ENCODE measurements at places on chromosomes 2 and 18.
A peak's percentile ranks its signal among the peaks of the same experiment; 100 is the strongest.

DNA sequence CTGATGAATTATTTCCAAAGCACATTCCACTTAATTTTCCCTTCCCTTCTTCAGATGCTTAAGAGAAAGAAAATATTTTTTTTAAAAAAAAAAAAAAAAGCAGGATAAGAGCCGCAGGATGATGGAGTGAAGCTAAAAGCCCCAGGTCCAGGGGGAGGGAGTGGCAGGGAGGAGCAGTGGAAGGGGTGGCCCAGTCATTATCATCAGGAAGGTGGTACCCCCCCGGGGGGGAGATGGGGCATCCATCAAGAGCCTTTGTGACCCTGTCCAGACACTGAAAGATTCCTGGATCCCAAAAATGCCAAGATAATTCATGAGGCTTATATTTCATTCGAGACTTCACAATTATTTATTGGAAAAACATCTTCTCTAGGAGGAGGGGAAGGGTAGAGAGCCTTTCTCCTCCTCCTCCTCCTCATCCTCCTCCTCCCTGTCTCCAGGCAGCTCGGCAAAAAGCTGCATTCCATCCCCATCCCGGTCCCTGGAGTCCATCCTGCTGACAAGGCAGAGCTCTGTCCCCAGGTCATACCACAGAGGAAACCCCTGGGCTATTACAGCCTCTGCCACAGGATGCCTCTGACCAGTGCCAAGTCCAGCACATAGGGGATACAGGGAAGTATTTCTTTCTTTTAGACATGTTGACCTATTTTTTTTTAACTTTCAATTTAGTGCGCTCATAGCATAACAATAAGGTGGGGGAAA, 125.3 kb downstream of the TWIST2 start:
- peak; percentile 69 for DNase-seq

GRCh38 chr2:135257383-135258090, 205.4 kb downstream of the RAB3GAP1 start:
- DNase-seq: no peak

DNA sequence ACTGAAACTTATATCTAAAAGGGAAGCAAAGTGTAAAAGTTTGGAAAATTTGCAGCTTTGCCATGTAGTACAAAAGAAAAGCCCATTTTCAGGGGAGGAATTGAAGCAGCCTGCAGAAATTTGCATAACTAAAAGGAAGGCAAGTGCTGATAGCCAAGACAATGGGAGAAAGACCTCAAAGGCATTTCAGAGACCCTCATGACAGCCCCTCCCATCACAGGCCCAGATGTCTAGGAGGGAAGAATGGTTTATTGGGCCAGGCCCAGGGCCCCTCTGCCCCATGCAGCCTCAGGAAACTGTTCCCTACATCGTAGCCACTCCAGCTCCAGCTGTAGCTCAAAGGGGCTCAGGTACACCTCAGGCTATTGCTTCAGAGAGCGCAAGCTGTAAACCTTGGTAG, 14.4 kb upstream of the WDR75 start:
- DNase-seq: no peak

- no peak for DNase-seq
Observed at GRCh38 chr2:242098445-242099128, 229.1 kb downstream of the RTP5 start.

DNA sequence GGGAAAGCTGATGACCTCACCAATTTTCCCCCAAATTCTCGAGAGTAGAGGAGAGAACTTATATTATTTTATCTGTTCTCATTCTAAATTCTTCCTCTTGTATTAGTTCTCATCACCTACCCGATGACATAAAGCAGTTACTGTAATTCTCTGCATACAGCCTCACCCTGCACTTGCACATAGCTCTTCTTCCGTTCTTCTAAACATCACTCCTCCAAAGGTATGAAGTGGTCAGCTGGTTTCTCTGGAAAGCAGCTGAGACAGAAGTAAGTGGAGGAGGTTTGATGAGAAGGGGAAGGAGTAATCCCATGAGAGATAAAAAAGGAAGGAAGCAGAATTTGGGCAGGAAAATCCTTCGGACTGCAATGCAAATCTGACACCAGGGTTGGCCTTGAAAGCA, 39.0 kb downstream of the FBXO48 start:
- no peak for DNase-seq

GRCh38 chr2:180376066-180376465, 369.0 kb upstream of the CWC22 start:
- no peak for DNase-seq

- no peak for DNase-seq
Observed at GRCh38 chr2:223943561-223944008, 1.6 kb downstream of the WDFY1 start.

DNA sequence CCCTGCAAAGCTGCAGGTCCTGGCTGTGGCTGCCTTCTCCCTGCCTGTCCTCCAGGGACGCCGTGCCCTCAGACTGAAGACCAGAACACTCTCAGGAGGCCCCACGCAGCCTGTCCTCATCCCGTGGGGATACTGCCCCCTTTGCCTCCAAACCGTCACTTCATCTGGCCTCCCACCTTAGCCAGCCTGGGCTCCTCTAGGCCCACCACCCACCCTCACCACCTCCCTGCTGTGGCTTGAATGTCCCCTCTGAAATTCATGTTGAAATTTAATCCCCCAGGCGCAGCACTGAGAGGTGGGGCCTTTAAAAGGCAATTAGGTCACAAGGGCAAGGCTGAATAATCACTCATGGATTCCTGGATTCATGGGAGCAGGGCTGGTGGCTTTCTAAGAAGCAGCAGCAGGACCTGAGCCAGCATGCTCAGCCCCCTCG, 198.2 kb downstream of the SEPTIN10 start:
- no peak for DNase-seq

DNA sequence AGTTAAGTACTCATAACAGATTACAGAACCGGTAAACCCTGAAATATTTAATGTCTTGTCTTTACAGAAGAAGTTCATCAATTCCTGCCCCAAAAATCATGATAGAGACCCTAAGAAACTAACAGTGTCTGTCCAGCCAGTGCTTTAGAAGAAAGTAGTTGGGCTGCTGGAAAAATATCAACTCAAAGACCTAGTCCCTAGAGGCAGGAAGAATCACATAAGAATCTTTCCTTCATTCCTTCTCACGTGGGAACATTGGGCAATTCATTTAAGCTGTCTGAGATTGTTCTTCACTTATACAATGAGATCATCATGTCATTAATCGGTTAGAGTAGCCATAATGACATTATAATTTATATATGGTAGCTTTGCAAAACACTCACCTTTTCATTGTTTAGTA, 156.4 kb downstream of the CCBE1 start:
- no peak for DNase-seq

DNA sequence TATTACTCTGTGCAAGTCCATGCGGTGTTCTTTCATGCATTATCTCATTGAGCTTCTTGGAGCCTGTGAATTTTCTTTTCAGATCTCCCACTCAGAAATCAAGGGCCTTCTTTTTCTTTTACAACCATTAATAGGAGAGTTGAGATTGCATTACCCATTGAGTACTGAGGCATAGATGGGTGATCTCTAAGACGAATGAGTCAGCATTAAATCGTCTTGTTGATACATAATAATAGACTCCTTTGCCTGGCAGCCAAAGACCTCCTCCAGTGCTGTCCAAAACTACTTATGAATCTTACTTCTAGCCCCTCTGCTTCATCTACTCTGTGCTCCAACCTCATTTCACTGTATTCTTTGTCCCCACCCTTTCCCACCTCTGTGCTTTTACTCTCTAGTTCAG, 180.5 kb downstream of the AGPS start:
- no peak for DNase-seq

DNA sequence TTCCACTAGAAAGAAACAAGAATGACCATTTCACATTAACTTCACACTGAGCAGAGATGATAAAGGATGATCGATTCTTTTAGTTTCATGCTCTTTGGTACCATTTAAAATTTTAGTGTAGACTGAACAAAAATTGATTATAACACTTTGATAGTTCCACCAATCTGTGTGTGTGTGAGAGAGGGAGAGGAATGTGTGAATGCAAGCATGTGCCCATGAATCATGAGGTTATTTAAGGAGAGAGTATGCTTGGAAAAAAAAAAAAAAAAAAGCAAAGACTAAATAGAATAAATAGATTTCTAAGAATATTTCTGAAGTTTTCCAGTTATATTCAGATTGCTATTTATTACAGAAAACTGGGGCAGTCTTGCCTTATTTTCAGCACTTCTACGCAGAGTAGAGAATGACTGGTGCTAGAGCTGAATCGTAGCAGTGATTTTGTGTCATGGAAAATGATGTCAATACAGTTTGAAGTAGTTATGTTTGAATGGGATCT, 900.8 kb downstream of the SLC4A3 start:
- no peak for DNase-seq

- no peak for DNase-seq
Observed at GRCh38 chr2:16617282-16618266, 48.1 kb downstream of the CYRIA start.

DNA sequence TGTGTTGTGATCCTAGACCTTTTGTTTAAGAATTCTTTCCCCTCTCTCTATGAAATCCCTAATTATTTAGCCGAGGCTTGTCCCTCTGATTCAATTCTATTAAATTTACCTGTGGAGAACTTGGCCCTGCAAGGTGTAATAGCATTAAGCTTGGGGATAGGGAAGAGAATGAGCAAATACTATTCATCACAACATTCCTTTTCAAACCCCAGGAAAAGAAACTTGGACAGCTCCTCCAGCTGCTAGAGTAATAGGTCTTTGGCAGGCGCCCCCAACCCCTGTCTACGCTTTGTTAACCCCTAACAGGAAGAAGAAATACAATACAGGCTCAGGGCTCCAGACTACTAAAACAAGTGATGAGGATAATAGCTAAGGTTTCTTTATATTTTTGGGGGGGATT, 957.0 kb downstream of the CPS1 start:
- no peak for DNase-seq

GRCh38 chr2:118227698-118228508, 139.6 kb downstream of the INSIG2 start:
- DNase-seq: no peak

- DNase-seq: peak; percentile 90
Observed at GRCh38 chr2:69642709-69643601, 584 bp downstream of the AAK1 start.

DNA sequence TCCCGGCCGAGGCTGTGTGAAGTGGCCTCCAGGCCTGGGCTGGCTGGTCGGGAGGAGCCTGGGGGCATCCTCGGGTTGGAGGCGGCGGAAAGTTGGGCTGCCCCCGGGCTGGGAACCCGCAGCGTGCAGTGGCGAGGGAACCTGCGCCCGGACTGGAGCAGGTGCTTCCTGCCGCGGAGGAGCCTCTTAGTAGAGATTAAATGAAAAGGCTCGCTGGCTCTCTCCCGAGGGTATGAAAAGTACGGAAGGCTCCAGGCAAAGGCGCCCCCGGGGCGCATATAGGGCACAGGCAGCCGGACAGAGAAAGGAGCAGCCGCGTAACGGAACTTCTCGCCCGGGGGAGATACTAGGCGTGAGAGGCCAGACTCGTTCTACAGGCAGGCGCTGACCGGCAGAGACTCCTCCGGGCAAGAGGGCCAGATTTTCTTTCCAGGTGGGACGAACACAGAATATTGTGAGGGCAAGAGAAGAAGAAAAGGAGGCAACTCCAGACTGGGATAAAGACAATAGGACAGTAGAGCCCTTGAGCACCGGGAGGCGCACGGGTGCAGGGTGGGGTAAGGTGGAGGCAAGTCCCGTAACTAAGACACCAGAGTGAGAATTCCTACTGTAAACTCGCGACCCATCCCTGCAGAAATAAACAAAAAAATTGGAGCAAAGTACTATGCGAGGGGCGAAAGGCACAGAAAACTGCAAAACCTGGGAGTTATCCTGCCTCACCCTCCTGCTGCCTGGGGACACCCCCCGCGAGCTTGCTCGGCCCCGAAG, 816 bp downstream of the CDH2 start:
- no peak for DNase-seq

DNA sequence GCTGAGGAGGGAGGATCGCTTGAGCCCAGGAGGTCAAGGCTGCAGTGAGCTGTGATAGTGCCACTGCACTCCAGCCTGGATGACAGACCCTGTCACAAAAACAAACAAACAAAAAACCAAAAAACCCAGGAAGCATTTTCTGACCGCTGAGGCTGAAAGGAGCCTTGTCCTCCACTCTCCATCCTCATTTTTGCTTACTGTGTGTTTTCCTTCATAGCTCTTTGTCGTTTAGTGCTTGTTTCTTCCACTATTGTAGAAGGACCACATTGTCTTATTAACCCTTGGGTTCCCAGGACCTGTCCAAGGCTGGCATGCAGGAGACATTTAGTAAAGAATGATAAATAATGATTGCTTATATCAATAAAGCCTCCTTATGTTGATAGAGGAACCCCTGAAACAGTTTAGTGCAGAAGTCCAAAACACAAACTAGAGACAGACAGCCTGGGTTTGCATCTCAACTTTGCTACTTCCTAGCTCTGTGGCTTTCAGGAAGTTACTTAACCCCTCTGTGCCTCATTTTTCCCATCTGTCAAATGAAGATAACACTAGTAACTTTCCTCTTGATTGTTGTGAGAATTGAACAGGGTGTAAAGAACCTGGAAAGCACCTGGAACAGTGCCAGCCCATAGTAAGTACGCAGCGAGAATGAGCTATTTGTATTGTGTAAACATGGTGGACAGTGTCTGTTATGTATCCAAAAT, 126.0 kb downstream of the LPIN1 start:
- no peak for DNase-seq

- no peak for DNase-seq
Observed at GRCh38 chr2:40957508-40957907, 505.6 kb upstream of the SLC8A1 start.

- DNase-seq: no peak
Observed at GRCh38 chr18:60466677-60467076, 94.1 kb upstream of the MC4R start.

DNA sequence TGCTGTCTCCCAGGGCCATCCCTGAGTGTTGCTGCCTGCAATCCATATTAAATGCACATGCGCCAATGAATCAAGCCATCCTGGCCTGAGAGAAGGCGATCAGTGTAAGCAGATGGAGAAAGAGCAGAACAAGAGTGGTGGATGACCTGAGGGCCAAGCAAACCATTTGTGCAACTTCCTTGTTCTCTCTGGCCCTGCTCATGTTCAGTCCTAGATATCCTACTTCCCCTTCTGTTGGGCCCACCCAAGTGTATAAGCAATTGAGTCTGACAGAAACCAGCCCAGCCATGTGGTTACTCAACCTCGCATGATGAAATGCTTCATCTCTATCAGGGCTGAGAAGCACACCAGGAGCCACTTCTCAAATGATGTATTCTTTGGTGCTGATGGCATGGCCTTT, 383.1 kb upstream of the ID2 start:
- peak; percentile 42 for DNase-seq
